ENCODE measurements at places on chromosomes 12 and 14. TPM values are rescaled to one million over a fixed set of nuclear protein-coding genes. Genes with fewer than 3 reads are reported as not detected.

GRCh38 chr14:33039311-33039710, 100.6 kb downstream of the NPAS3 start:
- no peak for DNase-seq

DNA sequence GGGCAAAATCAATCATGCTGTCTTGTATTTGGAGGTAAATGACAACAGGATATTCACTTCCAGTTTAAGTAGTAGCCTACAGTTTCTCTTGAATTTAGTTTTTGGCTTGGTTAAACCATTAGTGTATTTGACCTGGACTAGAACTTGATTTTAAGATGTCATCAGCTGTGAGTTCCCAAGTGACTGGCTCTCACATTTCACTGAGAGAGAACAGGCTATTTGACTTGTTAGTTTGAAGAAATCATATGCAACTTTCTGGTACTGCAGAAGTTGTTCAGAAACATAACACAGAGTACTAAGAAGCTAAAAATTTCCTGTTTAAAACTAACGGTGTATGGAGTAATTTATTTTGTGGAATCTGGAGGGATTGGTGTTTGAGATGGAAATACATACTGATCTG, 22.3 kb downstream of the MNAT1 start:
- DNase-seq: no peak

- DNase-seq: no peak
Measured at GRCh38 chr12:58803908-58804307, 116.4 kb downstream of the LRIG3 start.

GRCh38 chr14:32329690-32330285, 690 bp downstream of the AKAP6 start:
- DNase-seq: no peak

DNA sequence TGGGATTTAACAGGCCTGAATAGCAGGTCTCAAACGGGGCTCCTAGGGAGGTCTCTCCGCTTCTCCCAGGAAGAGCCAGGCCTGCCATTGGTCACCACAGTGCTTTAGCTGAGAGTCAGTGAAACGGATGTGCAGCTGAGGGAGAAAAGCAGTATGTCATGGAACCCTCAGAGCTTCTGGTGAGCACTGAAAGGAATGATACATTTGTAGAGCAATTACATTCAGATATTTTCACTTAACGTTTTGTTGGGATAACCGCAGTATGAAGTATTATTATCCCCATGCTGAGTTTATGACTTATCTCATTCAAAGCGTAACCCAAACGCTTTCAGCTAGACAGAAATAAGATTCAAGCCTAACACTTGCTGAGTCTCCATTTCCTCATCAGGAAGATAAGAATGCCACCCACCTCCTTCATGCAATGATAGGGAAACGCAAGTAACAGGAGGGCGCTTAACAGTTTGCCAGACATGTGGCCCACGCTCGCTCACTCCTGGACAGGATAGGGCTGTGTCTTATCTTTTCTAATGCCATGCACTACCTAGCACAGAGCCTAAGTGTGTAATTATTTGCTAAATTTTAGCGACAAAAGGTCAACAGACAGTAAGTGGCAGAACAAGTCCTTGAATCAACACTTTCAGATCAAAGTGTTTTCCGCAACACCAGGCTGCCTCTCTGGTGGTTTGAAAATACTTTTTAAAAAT, 28.2 kb downstream of the DAD1 start:
- DNase-seq: no peak

GRCh38 chr12:75658901-75659823, 147.8 kb upstream of the KRR1 start:
- DNase-seq: no peak

The RDH12 gene
- not detected for total RNA-seq

Data from heart right ventricle (tissue), 16 donors.